Epithelial cell of proximal tubule (primary cell): ENCODE measurements at places on chromosomes 3 and 15.

GRCh38 chr15:81163961-81164800, 30.1 kb downstream of the CFAP161 start:
- no peak for DNase-seq

DNA sequence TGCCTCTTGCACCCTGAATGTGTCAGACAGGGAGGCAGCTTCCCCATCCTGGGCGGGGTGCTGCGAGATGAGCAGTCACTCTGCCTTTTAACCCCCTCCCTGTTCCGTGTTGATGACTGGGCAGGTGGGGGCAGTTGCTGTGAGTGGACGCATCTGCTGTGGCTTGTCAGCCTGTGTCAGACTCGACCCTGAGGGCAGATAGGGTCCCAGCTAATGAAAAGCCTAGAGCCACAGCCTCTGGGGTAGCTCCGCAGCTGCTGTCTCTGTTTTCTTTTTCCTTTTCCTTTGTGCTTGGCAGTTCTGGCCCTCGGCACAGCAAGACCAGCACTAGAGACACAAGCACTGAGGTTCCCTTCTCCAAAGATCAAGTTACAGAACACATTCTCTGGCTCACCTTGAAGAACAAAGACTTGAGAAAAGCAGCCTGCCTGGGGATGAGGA, 43.0 kb upstream of the GLCE start:
- no peak for DNase-seq

GRCh38 chr3:27528791-27529190, 44.6 kb upstream of the SLC4A7 start:
- no peak for DNase-seq

GRCh38 chr3:64489361-64490044, 198.3 kb downstream of the ADAMTS9 start:
- DNase-seq, result no peak

- DNase-seq, result no peak
Measured at GRCh38 chr15:59276225-59277178, 69.9 kb downstream of the LDHAL6B start.

GRCh38 chr3:172257648-172258400, 190.4 kb downstream of the GHSR start:
- peak; percentile 82 for DNase-seq

GRCh38 chr15:95290176-95290974, 1040.1 kb upstream of the NR2F2 start:
- no peak for DNase-seq

DNA sequence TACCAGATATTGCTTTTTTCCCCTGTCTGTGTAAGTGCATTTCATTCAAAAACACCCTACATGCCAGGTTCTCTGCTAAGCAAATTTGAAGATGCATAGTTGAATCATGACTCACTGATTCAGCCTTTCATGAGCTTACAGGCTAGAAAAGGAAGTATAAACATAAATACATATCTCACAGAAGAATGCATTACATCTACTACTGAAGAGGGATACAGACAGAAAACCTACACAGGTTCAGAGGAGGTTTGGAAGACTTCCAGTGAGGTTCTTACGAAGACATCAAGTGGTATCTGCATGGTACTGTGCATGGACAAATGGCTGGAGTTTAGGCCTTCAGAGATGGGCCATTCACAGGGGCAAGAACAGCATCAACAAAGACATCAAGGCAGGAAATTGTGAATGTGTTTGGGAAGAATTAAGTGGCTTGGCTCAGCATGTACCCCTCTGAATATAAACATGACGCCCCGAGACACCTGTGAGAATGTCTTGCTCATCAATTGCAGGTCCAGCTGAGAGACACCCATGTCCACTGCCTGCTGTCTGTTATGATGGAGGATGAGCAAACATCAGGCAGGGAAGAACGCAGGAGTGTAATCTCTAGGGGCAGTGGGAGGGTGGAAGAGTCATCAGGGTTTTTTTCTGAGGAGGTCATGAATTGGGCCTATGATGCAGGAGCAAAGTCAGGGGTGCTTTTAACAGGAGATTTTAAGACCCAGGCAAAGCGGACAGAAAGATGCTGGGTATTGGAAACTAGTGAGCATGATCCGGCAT, 105.1 kb upstream of the GALNT15 start:
- peak; percentile 56 for DNase-seq

DNA sequence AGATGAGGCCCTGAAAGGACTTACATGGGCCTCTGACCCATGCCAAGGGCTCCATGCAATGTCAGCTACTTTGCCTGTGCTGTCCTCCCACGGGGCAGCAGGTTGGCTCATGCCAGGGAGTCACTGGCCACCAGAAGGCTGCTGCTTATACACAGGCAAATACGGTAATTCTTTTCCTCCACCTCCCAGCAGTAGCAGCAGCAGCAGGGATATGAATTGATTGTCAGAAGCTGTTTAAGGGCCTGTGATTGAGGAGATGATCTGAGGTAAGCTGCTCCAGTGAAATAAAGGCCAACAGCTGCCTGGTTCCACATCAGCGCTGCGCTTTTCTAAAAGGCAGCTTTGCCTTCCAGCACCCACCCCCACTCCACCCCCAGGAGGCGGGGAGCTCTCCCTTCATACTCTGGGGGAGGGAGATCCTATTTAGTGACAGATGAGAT, 250.5 kb downstream of the SHQ1 start:
- DNase-seq, result no peak

DNA sequence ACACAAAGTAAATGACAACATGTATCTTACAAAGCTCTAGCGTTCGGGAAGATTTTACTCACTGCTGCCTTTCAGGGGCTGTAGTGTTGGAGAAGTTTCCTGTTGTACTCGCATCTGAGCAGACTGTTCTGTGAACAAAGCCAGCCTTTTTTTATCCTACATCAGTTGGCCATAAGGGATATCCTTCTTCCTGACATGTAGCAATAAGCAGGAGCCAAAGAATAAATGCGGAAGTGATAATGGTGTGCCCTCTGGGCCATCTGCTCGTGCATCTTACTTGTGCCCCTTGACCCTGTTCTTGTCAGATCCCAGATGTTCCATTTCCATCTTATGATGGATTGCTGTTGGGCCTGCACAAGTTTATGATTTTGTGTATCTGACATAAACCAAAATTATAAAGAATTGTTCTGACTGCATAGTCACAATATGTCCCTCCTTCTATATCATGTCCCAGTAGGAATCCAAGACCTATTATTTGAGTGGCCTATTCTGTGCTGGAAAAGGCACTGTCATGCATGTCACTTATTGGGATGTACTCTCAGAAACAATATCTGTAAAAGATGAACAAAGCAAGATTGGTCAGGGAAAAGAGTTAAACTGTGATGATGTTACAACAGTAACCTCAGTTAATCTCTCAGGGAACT, 631.3 kb downstream of the NSUN3 start:
- no peak for DNase-seq

DNA sequence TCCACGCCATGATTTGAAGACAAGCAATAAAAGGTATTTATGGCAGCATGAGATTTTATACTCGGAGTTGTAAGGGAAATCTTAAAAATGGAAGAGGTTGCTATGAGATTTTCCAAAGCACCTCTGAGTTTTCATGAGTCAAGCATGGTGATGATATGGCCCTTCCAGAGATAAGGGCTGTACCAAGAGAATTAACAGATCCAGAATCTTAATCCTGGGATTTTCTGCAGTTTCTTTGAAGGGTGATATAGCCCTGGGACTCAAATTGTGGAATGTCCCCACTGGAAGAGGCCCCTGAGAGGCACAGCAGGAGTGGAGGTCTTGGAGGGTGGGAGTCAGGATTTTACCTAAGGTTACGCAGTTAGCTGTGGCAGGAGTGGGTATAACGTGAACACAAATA, 243.3 kb downstream of the ZNF621 start:
- DNase-seq, result no peak

DNA sequence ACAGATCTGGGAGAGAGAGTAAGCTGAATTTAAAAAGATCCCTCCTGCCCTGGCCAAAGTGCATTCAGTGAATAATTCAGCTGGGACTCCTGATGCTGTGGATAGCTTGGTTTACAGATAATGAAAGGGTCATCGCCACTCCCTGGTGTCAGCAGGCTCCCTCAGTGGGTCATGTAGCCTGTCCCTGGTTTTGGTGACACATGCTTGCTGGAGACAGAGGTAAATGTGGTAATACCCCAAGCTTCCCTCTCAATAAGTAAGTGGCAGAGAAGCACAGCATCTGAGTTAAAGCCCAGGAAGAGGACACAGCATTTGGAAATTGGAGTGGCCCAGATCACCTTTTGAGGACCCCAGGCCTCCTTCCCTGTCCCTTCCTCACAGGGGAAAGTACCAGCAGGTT, 1.8 kb downstream of the TMEM115 start:
- no peak for DNase-seq

DNA sequence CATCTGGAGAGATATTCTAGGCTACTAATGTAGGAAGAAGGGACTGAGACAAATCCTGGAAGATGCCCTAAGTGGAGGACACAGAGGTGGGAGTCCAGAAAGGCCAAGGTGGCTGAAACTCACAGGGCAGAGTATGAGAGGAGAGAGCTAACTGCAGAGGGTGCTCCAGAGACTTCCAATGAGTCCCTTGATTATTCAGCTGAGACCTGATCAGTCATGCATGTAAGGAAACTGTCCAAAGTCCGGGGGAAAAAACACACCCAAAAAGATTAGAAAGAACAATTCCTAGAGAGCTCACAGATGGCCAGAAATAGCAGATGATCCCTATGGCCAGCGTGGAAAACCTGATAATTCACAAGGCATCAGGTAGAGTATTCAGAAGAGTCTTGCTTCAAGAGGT, 18.7 kb upstream of the FOXP1 start:
- DNase-seq, result peak; percentile 82

- DNase-seq, result no peak
Measured at GRCh38 chr3:72018343-72018984, 233.5 kb upstream of the PROK2 start.

- no peak for DNase-seq
Measured at GRCh38 chr15:100987143-100987542, 68.0 kb downstream of the LRRK1 start.
